ENCODE measurements at places on chromosomes 6 and 20.

GRCh38 chr6:77298283-77298682 lies 165.0 kb downstream of the HTR1B start:
- no peaks in the 10 kb centered on the region for H3K36me3 ChIP-seq
- H3K4me3 ChIP-seq: no peak overlapping the region
- H3K27ac ChIP-seq: no peak overlapping the region

DNA sequence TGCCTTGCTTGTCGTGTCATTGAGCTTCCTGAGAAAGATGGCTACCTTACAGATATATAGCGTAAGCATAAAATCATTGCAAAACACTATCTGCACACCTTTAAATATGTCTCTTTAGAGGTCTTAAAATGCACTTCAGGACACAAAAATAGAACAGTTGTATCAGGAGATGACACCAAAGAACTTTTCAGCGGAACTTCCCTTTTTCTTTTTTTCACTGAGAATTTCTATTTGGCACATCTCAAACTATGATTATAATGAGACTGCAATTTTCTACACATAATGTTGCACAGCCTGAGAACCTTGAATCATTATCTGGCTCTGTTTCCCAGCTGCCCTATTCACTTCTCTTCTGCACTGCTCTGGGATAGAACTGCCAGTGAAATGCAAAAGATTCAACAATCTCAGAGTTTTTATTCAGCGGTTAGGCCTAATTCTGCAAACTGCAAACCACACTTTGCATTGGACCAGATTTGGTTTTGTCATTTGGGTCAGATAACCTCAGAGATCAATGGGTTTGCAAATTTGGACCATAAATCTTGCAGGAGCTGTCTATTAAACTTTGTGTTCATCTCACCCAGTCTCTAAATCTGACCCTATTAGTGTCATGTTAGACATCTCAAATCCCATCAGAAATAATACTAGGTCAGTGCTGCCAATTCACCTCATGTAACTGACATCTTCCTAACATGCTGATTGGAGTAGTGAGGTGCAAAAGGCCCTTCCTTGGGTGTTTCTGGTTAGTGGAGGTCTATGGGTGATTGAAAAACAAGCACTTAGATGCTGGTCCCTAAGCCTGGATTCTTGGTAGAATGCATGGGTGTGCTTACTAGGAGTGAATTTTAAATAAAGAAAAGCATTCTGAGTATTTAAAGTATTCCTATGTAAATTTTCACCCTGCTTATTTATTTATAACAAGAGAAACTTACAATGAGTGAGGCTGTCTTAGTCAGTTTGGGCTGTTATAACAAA lies 382.7 kb downstream of the UTRN start:
- no peak overlapping the region for H3K27ac ChIP-seq
- peaks cover 36% of the 10 kb centered on the region for H3K36me3 ChIP-seq
- no peak for DNase-seq
- no peaks in the 10 kb centered on the region for H3K27me3 ChIP-seq

GRCh38 chr6:122198922-122199321 lies 200.5 kb upstream of the HSF2 start:
- no peak overlapping the region for H3K27ac ChIP-seq
- no peak for DNase-seq
- H3K36me3 ChIP-seq: no peaks in the 10 kb centered on the region

DNA sequence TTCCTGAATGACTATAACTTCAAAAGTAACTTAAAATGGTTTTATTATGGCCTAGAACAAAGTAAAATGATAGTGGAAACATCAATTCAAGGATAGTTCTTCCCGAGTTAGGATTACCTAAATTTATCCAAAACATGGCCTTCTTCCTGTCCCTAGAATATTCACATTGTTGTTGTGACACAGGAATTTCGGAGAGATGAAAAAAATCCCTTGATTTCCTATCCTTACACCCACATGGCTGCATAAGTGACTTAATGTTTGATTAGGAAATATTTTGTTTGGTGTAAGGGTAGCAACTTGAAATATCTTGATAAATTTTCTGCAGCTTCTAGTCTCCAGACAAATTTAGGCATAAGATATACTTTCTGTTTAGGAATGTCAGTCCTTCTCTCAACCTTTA lies 27.8 kb downstream of the ZNF451 start:
- H3K4me1 ChIP-seq: peaks cover 7% of the 10 kb centered on the region
- H3K27me3 ChIP-seq: no peaks in the 10 kb centered on the region
- no peak for DNase-seq
- H3K4me3 ChIP-seq: no peak overlapping the region
- no peak overlapping the region for H3K27ac ChIP-seq

- DNase-seq: no peak
- H3K27ac ChIP-seq: no peak overlapping the region
- H3K4me3 ChIP-seq: no peak overlapping the region
- H3K36me3 ChIP-seq: no peaks in the 10 kb centered on the region
Observed at GRCh38 chr20:59718071-59718470, 113.7 kb downstream of the PHACTR3 start.

DNA sequence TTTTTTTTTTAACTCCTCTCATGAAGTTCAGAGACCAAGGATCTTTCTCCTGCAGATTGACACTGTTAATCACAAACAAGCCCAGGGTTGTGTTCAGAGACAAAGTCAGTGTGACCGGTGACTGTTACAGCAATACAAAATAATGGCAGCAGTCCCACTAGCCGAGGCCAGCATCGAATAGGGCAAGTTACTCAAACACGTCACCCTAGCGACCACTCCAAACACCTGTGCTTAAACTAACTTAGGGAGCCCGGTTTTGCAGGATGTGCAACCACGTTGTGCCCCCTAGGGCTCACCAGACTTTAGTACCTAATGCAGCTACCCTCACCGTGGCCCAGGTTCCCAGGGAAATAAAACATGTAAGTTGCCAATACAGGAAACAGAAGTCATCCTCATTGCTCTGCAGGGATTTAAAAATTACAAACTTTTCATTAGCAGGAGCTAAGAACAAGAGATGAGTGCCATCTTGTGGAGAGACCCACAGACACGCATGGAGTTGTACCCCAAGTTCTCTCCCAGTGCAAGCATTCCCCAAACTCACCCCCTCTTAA lies 38.1 kb downstream of the FAM50B start:
- H3K4me1 ChIP-seq: peaks cover 19% of the 10 kb centered on the region
- no peak overlapping the region for H3K27ac ChIP-seq
- no peak overlapping the region for H3K4me3 ChIP-seq
- DNase-seq: no peak
- no peaks in the 10 kb centered on the region for H3K27me3 ChIP-seq
- H3K36me3 ChIP-seq: no peaks in the 10 kb centered on the region

DNA sequence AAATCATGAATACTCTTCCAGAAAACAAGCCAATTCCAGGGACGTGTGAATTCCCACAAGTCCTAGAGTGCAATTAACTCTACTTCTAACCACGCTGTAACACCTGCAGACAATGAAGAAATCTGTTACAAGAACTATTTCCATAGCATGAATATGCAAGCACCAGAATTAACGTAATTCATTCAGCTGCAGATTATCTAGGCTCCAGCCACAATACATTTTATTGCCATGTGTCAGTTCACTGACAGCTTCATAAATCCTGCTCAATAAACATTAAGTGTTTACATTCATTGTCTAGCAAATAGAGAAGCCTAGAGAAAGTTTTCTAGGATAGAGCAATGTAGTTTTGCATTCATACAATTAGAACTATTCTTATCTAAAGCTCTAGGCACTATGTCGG lies 1348.5 kb downstream of the GRIK2 start:
- H3K27me3 ChIP-seq: peaks cover 6% of the 10 kb centered on the region
- H3K36me3 ChIP-seq: no peaks in the 10 kb centered on the region
- no peak overlapping the region for H3K27ac ChIP-seq
- H3K4me3 ChIP-seq: no peak overlapping the region

DNA sequence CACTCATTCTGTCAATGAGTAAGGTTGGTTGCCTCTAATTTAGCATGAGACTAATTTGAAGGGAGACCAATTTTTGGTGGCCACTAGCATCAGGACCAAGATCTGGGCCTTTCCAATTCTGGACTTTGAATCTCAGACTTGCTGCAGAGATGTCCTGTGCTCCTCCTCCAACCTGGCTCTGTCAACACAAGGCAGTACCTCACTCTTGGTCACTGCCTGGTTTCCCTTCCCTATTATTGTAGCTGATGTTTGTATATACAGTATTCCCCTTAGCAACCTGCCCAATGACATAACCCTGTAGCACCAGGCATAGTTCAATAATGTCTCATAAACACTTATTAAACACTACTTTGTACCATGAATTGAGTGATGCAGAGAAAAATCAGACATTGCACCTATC lies 50.4 kb downstream of the UNC5CL start:
- no peak overlapping the region for H3K27ac ChIP-seq
- no peak for DNase-seq
- peaks cover 4% of the 10 kb centered on the region for H3K4me1 ChIP-seq
- no peak overlapping the region for H3K4me3 ChIP-seq
- H3K27me3 ChIP-seq: peaks cover 11% of the 10 kb centered on the region

GRCh38 chr20:34824806-34825529 lies 483 bp downstream of the NCOA6 start:
- H3K27me3 ChIP-seq: no peaks in the 10 kb centered on the region
- H3K4me1 ChIP-seq: peaks cover 26% of the 10 kb centered on the region

DNA sequence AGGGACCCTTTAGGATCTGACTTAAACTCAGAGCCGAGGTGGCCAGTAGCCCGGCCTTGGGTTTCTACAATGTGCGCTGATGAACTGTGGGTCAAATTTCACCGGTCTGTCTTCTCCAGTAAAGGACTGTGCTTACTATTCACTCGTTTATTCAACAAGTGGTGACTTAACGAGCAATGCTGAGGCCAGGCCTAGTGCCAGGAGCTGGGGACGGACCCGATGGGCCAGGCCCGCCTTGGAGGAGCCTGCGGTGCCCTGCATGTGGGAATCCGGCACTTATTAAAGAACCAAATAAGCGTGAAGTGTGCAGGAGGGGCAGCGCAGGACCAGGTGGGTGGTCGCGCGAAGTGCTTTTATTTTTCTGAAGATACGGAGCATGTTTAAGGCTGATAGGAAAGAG lies 24.0 kb downstream of the CTCFL start:
- peaks cover 6% of the 10 kb centered on the region for H3K27me3 ChIP-seq
- DNase-seq: no peak
- peaks cover 34% of the 10 kb centered on the region for H3K4me1 ChIP-seq
- no peak overlapping the region for H3K4me3 ChIP-seq

- H3K27me3 ChIP-seq: no peaks in the 10 kb centered on the region
- no peaks in the 10 kb centered on the region for H3K36me3 ChIP-seq
- no peak overlapping the region for H3K4me3 ChIP-seq
Observed at GRCh38 chr20:53872081-53872541, 198.3 kb downstream of the BCAS1 start.

DNA sequence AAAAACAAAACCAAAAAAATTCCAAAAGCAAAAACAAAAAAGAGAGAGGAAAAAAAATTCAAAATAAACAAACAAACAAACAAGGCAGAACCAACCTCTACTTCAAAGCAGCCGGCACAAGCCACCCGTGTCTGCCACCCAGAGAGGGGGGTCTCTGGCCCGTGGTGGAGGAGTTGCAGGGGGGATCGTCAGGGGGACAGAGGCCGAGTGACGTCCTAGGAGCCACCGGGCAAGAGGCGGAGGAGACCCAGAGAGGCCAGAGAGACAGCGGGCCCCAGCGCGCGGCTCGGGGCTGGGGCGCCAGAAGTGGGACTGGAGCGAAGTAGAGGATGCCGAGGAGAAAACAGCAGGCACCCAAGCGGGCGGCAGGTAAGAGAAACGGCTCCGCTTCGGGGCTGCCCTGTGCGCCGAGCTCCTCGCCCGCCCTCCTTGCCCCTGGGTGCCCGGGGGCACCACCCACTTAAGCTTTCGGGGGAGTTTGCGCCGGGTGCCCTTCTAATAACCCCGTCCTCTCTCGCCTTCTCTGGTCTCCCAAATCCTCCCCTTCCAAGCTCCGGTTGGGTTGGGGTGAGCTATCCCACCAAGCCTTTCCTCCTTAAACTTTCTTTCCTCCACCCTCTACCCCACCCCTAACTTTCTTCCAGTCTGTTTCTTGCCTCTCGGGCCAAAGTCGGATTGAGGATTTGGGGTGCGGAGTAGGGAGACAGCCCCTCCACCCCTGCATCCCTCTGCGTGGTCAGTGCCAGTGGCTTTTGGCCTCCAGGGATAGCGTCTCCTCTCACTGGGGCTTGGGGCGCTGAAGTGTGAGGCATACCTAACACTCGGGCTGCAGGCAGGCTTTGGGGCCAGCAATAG lies 1.0 kb downstream of the TSHZ2 start:
- no peak for DNase-seq
- no peaks in the 10 kb centered on the region for H3K36me3 ChIP-seq
- H3K27me3 ChIP-seq: no peaks in the 10 kb centered on the region
- H3K4me3 ChIP-seq: peak overlapping the region; percentile 89

GRCh38 chr6:49264909-49265308 lies 198.1 kb downstream of the MMUT start:
- no peak overlapping the region for H3K27ac ChIP-seq
- H3K27me3 ChIP-seq: no peaks in the 10 kb centered on the region
- no peak overlapping the region for H3K4me3 ChIP-seq

- H3K27ac ChIP-seq: peak overlapping the region; percentile 51
- H3K27me3 ChIP-seq: no peaks in the 10 kb centered on the region
- no peak for DNase-seq
- no peak overlapping the region for H3K4me3 ChIP-seq
Observed at GRCh38 chr6:97097068-97098047, 172.8 kb downstream of the KLHL32 start.

GRCh38 chr6:157133856-157134255 lies 189.5 kb downstream of the TMEM242 start:
- peaks cover 7% of the 10 kb centered on the region for H3K4me1 ChIP-seq
- peaks cover 19% of the 10 kb centered on the region for H3K36me3 ChIP-seq
- no peak for DNase-seq
- H3K4me3 ChIP-seq: no peak overlapping the region
- H3K27me3 ChIP-seq: no peaks in the 10 kb centered on the region

- no peaks in the 10 kb centered on the region for H3K27me3 ChIP-seq
- peaks cover 6% of the 10 kb centered on the region for H3K4me1 ChIP-seq
- H3K36me3 ChIP-seq: peaks cover 6% of the 10 kb centered on the region
Observed at GRCh38 chr20:63943808-63944077, 12.5 kb downstream of the UCKL1 start.

GRCh38 chr6:123962508-123962907 lies 158.8 kb downstream of the NKAIN2 start:
- H3K27me3 ChIP-seq: peaks cover 6% of the 10 kb centered on the region
- DNase-seq: no peak
- H3K4me3 ChIP-seq: no peak overlapping the region
- H3K36me3 ChIP-seq: no peaks in the 10 kb centered on the region

- no peak overlapping the region for H3K27ac ChIP-seq
- no peak for DNase-seq
- H3K27me3 ChIP-seq: peaks cover 28% of the 10 kb centered on the region
- H3K4me3 ChIP-seq: no peak overlapping the region
- peaks cover 10% of the 10 kb centered on the region for H3K4me1 ChIP-seq
Observed at GRCh38 chr6:107546691-107547450, 57.0 kb downstream of the SOBP start.

- H3K27me3 ChIP-seq: no peaks in the 10 kb centered on the region
- DNase-seq: no peak
- no peak overlapping the region for H3K27ac ChIP-seq
- no peaks in the 10 kb centered on the region for H3K36me3 ChIP-seq
- peaks cover 2% of the 10 kb centered on the region for H3K4me1 ChIP-seq
- H3K4me3 ChIP-seq: no peak overlapping the region
Observed at GRCh38 chr6:85416049-85416448, 33.8 kb upstream of the NT5E start.
